ENCODE measurements at places on chromosomes 2 and 18. TPM values are rescaled to one million over a fixed set of nuclear protein-coding genes. Genes with fewer than 3 reads are reported as not detected.

GRCh38 chr2:15896859-15897258 lies 43.5 kb upstream of the MYCN start:
- no peak for DNase-seq

DNA sequence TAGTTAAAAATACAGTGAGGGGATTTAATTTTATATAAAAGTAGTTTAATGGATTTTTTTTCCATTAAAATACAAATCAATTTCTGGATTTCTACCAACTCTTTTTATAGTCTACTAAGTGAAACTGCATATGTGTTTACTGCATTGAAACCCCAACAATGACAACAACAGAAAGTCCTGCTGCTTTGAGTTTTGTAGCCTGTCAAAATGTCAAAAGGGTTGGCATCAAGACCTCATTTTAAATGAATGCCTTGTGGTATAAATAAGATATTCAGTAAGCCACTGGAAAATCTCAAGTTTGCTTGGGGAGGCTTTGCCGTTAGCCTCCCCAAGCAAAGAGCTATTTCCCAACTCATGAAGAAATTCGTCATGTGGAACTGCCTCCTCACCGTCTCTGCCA lies 440.3 kb upstream of the HNMT start:
- DNase-seq: no peak

Gene ERMN
- total RNA-seq: 0.27 TPM

- no peak for DNase-seq
Measured at GRCh38 chr18:3079653-3080052, 66.7 kb upstream of the LPIN2 start.

Gene VWC2L
- 4.3 TPM for total RNA-seq

DNA sequence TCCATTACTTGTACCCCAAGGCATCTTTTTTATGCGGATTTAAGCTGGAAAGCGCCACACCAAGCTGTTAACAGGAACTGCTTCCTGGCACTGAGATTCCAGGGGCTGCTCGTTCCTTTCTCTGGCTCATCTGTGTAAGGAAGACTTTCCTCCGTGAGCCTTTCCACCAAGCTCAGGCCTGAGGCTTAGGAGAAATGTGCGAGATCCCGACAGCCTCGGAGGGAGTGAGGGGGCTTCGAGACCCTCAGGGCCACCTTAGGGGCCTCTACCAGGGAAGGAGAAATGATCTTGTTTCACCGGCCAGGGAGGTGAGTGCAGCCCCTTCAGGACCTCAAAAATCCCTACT lies 17.1 kb downstream of the B3GNT7 start:
- DNase-seq: no peak

Gene HOXD10
- total RNA-seq: not detected

DNA sequence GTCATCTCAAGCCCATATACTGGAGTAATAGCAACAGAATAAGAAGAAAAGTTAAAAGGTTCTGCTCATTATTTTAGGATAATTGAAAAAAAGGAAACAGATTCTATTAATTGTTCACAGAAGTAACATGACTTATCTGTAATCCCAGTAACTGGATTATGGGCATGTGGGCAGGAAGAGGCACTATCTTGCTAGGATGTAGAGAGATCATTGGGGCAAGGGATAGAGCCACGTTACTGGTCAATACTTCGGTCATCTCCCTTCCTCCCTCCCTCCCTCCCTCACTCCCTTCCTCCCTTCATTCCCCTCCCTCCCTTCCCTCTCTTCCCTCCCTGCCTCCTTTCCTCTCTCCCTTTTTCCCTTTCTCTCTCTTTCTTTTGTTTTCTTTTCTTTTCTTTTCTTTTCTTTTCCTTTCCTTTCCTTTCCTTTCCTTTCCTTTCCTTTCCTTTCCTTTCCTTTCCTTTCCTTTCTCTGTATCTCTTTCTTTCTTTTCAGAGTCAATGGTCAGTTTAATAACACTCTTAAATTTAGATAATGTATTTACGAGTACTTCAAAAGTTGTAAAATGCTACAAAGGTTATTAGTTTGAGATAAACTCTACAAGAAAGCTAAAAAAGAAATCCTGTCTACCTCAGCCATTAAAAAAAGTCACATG lies 82.8 kb downstream of the FHOD3 start:
- DNase-seq: no peak

- DNase-seq: no peak
Measured at GRCh38 chr18:24120676-24121075, 18.2 kb upstream of the CABYR start.

GRCh38 chr2:221410487-221410886 lies 161.6 kb downstream of the EPHA4 start:
- no peak for DNase-seq

- no peak for DNase-seq
Measured at GRCh38 chr2:69582582-69583176, 60.9 kb downstream of the AAK1 start.

All from cerebellum (tissue), 4 donors.